Subcutaneous preadipocyte (primary cell): ENCODE measurements at places on chromosomes 16 and 17. TPM values are rescaled to one million over a fixed set of nuclear protein-coding genes. Genes with fewer than 3 reads are reported as not detected.

NUPR1 gene
- 7.2 and 11.0 TPM in 2 replicates for total RNA-seq

CIBAR2 gene
- total RNA-seq = not detected in 2 replicates

AKAP10 gene
- total RNA-seq = 16.5 and 26.2 TPM in 2 replicates

HCRT gene
- total RNA-seq = not detected in 2 replicates

KCNJ18 gene
- not detected in 2 replicates for total RNA-seq

KRTAP3-2 gene
- total RNA-seq = not detected in 2 replicates

PIK3R5 gene
- not detected in 2 replicates for total RNA-seq

ETV4 gene
- total RNA-seq = 10.7 and 30.7 TPM in 2 replicates

KRT27 gene
- not detected in 2 replicates for total RNA-seq

KRT40 gene
- total RNA-seq = not detected in 2 replicates

MYH1 gene
- total RNA-seq = not detected in 2 replicates

PRSS53 gene
- 1.5 and 3.3 TPM in 2 replicates for total RNA-seq

ARSG gene
- 1.8 and 3.5 TPM in 2 replicates for total RNA-seq

PDILT gene
- total RNA-seq = not detected in 2 replicates

C1QL1 gene
- under 0.01 and 0.20 TPM in 2 replicates for total RNA-seq

HASPIN gene
- total RNA-seq = 8.5 and 13.1 TPM in 2 replicates

SULT1A1 gene
- 0.20 and 0.37 TPM in 2 replicates for total RNA-seq
